Glutamatergic neuron (in vitro differentiated cells): ENCODE measurements at places on chromosomes 12 and 14. TPM values are rescaled to one million over a fixed set of nuclear protein-coding genes. Genes with fewer than 3 reads are reported as not detected.

Gene PCBP2
- total RNA-seq = 1,170 TPM

Gene AKAP5
- total RNA-seq = 0.15 TPM

Gene HOXC11
- not detected for total RNA-seq

Gene CKB
- total RNA-seq = 2,561 TPM

Gene ADAM21
- total RNA-seq = not detected

Gene CLEC4D
- total RNA-seq = not detected

Gene AMN
- total RNA-seq = 0.34 TPM

Gene FAIM2
- 3.5 TPM for total RNA-seq

Gene M6PR
- 98.8 TPM for total RNA-seq

DNA sequence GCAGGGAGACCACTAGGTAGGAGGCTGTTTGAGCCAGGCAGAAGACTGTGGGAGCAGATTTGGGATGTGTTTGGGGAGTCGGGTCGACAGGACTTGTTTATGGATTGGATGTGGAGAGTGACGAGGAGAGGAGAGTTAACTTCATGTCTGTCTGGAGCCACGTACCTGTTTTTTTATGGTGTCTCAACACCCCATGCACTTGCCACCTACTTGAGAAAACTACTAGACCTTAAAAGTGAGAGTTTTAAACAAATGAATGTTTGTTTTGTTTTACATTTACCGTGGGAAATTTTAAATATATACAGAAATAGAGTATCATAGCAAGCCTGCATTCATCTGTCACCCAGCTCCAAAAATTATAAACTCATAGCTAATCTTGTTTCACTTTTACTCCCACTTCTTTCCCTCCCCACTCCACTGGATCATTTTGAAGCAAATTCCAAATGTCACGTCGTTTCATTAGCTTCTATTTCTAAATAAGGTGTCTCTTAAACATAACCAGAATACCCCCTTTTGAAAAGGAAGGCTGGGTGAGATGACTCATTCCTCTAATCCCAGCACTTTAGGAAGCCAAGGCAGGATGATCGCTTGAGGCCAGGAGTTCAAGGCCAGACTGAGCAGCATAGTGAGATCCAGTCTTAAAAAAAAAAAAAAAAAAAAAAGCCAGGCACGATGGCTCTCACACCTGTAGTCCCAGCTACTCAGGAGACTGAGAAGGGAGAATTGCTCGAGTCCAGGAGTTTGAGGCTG is 136.2 kb downstream of the ANO6 start:
- H3K27ac ChIP-seq = no peak overlapping the region
- no peak overlapping the region for H3K4me3 ChIP-seq
- no peaks in the 10 kb centered on the region for H3K27me3 ChIP-seq
- H3K36me3 ChIP-seq = peaks cover 11% of the 10 kb centered on the region
- no peak for DNase-seq
- H3K4me1 ChIP-seq = peaks cover 22% of the 10 kb centered on the region

- H3K4me1 ChIP-seq = no peaks in the 10 kb centered on the region
- no peaks in the 10 kb centered on the region for H3K27me3 ChIP-seq
- DNase-seq = no peak
- H3K36me3 ChIP-seq = no peaks in the 10 kb centered on the region
- no peak overlapping the region for H3K4me3 ChIP-seq
These were observed 26.1 kb upstream of the GZMB start for GRCh38 chr14:24659916-24660570.

DNA sequence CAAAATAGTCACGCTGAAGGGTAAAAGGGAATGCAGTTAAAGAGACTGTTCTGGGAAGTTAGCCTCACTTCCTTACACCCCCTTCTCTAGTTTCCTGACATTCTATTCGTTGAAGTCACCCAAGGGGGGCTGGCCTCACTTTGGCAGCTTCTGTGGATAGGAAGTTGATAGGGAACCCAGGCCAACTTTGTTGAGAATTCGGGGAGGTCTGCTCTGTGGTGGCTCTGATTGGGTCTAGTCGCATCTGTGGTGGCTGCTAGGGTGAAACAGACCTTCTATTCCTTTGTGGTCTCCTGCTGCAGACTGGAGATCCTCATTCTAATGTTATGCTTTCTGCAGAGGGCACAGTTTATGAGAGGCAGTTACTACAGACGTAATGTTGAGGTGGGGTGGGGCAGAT is 28.8 kb upstream of the GZMB start:
- H3K27me3 ChIP-seq = no peaks in the 10 kb centered on the region
- H3K27ac ChIP-seq = no peak overlapping the region
- H3K4me1 ChIP-seq = no peaks in the 10 kb centered on the region
- DNase-seq = no peak

- no peak for DNase-seq
- H3K27ac ChIP-seq = no peak overlapping the region
- no peaks in the 10 kb centered on the region for H3K36me3 ChIP-seq
- H3K27me3 ChIP-seq = no peaks in the 10 kb centered on the region
These were observed 304.1 kb downstream of the SNAPC1 start for GRCh38 chr14:62066304-62066703.

GRCh38 chr14:106491851-106492250 is 965.5 kb downstream of the TMEM121 start:
- DNase-seq = no peak
- H3K4me3 ChIP-seq = no peak overlapping the region
- H3K36me3 ChIP-seq = no peaks in the 10 kb centered on the region
- H3K27ac ChIP-seq = no peak overlapping the region

- H3K4me1 ChIP-seq = no peaks in the 10 kb centered on the region
- H3K36me3 ChIP-seq = no peaks in the 10 kb centered on the region
- H3K27me3 ChIP-seq = peaks cover 5% of the 10 kb centered on the region
These were observed 267.5 kb downstream of the TMEM121 start for GRCh38 chr14:105793836-105794235.

- peaks cover 16% of the 10 kb centered on the region for H3K4me1 ChIP-seq
- peak; percentile 78 for DNase-seq
- peaks cover 12% of the 10 kb centered on the region for H3K36me3 ChIP-seq
- H3K27ac ChIP-seq = peak within 1 kb of the TSS; percentile 100
These were observed at the start of gene BCL7A for GRCh38 chr12:122021822-122022392. Gene BCL7A (plus strand): TSS chr12:122021884. CDS start chr12:122022092, 208 bp downstream.

GRCh38 chr14:51527073-51527472 is 124.6 kb upstream of the FRMD6 start:
- H3K27ac ChIP-seq = no peak overlapping the region
- H3K4me3 ChIP-seq = no peak overlapping the region
- H3K4me1 ChIP-seq = peaks cover 12% of the 10 kb centered on the region
- H3K36me3 ChIP-seq = no peaks in the 10 kb centered on the region

- H3K4me1 ChIP-seq = peaks cover 5% of the 10 kb centered on the region
- DNase-seq = no peak
- no peak overlapping the region for H3K4me3 ChIP-seq
These were observed 280.3 kb downstream of the BCAT1 start for GRCh38 chr12:24668563-24668962.

DNA sequence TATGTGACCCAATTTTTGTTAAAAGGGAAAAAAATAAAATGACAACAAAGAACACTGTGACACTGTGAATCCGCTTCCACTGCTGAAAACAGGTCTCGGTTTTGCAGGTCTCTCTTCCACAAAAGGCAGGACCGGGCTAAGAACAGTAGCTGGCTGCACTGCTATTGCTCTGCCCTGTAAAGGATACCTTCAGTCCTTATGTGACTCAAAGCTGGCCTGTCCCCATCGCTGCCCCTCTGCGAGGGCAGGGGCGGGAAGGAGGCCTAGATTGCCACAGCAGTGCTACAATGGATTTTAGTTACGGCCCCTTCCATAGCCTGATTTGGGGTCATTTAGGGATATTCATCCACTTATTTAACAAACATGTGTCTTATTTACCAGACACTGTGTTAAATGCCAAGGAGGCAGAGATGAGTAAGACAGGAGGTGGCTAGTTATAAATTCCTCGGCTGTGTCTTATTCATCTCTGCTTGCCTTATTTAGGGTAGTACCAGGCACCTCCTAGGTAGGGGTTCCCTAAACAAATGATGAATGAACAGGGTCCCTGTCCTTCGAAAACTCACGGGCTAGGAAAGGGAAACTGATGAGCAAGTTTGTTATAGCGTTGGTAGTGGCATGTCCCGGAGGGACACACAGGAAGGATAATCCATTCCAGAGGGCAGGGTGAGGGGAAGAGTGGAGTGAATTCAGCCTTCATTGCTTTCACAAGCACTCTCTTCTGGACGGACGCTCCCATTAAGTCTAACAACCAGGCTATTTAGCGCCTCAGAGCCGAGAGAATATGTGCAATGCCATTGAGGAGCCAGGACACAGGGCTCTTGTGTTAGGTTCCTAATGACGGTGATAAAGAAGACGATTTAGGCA is 73.3 kb downstream of the EID3 start:
- no peak for DNase-seq
- peaks cover 2% of the 10 kb centered on the region for H3K27me3 ChIP-seq
- H3K36me3 ChIP-seq = no peaks in the 10 kb centered on the region
- no peaks in the 10 kb centered on the region for H3K4me1 ChIP-seq

DNA sequence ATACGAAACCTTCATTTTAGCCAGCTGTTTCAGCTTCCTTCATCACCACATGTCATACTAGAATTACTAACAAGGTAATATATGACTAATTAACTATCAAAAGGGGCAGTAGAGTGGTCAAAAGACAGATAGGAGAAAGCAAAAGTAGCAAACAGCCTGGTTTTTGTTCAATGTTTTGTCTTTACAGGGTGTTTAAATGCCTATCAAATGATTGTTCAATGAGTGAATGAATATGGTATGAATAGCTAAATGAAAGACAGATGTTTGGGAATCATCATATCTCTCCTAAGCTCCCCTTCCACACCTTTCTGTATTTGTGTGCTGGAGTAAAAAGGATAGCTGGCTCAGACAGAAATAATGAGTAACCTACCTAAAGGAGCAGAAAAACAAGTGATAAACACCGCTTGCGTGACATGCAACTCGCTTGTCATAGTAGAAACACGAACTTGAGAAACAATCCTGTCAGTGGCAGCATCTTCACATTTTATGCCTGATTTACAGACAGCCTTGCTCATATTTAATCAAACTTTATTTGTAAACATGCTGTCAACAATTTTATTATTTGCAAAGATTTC is 34.2 kb downstream of the ABCC9 start:
- no peak for DNase-seq
- H3K4me1 ChIP-seq = peaks cover 2% of the 10 kb centered on the region
- no peaks in the 10 kb centered on the region for H3K27me3 ChIP-seq
- no peaks in the 10 kb centered on the region for H3K36me3 ChIP-seq

GRCh38 chr12:123075646-123076171 is 75.2 kb downstream of the PITPNM2 start:
- no peaks in the 10 kb centered on the region for H3K36me3 ChIP-seq
- peak overlapping the region; percentile 95 for H3K27ac ChIP-seq
- peaks cover 61% of the 10 kb centered on the region for H3K4me1 ChIP-seq

- H3K27ac ChIP-seq = no peak overlapping the region
- no peak overlapping the region for H3K4me3 ChIP-seq
- H3K27me3 ChIP-seq = peaks cover 2% of the 10 kb centered on the region
- no peaks in the 10 kb centered on the region for H3K4me1 ChIP-seq
These were observed 296.2 kb upstream of the PPFIA2 start for GRCh38 chr12:82055391-82055790.

DNA sequence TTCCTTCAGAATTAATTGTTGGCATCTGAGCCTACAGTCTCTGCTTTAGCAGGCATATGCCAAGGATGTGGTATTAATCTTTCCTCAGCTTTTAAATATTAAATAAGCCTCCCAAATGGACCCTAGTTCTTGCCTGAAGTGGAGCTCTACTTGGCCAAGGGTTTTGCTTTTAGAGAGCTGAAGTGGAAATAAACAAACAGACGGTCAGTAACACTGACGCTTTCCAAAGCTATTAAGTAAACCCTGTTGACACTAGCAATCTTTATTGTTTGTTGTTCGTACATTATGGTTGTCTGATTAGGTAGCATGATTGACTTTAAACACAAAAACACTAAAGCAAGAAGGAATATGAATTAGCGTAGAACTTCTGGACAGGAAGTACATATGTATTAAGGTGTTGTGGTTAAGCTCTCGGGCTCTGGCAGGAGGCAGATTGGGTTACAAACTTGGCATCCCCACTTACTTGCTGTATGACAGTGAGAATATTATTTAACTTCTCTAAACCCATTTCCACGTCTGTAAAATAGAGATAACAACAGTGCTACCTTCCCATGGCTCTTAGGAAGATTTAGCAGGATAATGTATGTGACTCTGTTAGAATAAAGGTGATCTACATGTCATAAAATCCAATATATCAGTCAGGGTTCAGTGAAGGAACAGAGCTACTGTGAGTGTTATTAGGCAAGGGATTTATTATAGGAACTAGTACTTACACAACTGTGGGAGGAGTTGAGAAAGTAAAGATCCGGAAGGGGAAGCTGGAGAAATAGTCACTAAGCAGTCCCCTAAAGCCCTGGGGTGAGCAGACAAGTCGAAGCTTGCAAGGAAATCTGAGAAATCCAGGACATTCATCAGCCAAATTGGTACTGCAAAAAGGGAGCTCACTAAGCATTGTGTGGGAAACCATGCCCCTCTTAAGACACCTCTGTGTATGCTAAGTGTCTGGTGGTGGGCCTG is 92.2 kb upstream of the ATF7IP start:
- H3K27ac ChIP-seq = no peak overlapping the region
- peaks cover 10% of the 10 kb centered on the region for H3K36me3 ChIP-seq
- H3K4me1 ChIP-seq = no peaks in the 10 kb centered on the region
- H3K4me3 ChIP-seq = no peak overlapping the region

GRCh38 chr14:54577977-54578376 is 11.0 kb downstream of the SAMD4A start:
- H3K27ac ChIP-seq = no peak overlapping the region
- no peaks in the 10 kb centered on the region for H3K4me1 ChIP-seq
- H3K27me3 ChIP-seq = no peaks in the 10 kb centered on the region
- DNase-seq = no peak

- no peaks in the 10 kb centered on the region for H3K36me3 ChIP-seq
- peaks cover 7% of the 10 kb centered on the region for H3K27me3 ChIP-seq
- no peak overlapping the region for H3K4me3 ChIP-seq
- no peak overlapping the region for H3K27ac ChIP-seq
These were observed 4.7 kb downstream of the ASPG start for GRCh38 chr14:104090071-104090748.

DNA sequence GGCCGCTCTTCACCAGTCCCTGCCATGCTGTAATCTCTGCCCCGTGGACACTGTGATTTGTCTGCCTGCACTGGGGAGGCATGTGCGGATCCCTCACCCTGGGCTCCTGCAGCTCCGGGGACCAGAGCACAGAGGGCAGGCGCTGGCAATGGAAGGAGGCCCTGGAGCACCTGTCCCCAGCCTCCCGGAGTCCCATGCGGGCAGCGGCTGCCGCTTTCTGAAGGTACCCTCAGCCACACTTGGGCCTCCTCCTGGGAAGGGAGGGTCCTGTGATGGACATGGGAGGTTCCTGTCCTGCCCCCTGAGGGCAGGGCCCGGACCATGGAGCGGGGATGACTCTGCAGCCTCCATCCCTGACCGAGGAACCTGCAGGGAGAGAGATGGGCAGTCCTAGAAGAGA is 297.4 kb upstream of the SFSWAP start:
- H3K36me3 ChIP-seq = peaks cover 9% of the 10 kb centered on the region
- peaks cover 6% of the 10 kb centered on the region for H3K27me3 ChIP-seq
- no peak for DNase-seq
- no peak overlapping the region for H3K27ac ChIP-seq
- H3K4me3 ChIP-seq = no peak overlapping the region

GRCh38 chr12:88266806-88267360 is 124.8 kb downstream of the TMTC3 start:
- H3K4me3 ChIP-seq = no peak overlapping the region
- H3K27me3 ChIP-seq = no peaks in the 10 kb centered on the region
- no peak for DNase-seq
- no peaks in the 10 kb centered on the region for H3K36me3 ChIP-seq
- H3K27ac ChIP-seq = no peak overlapping the region

GRCh38 chr12:41920355-41920754 is 224.3 kb downstream of the GXYLT1 start:
- peak overlapping the region; percentile 96 for H3K27ac ChIP-seq
- H3K4me3 ChIP-seq = peak overlapping the region; percentile 34
- H3K36me3 ChIP-seq = no peaks in the 10 kb centered on the region
- DNase-seq = no peak
- H3K4me1 ChIP-seq = peaks cover 34% of the 10 kb centered on the region

- no peak overlapping the region for H3K27ac ChIP-seq
- H3K36me3 ChIP-seq = no peaks in the 10 kb centered on the region
These were observed 615.6 kb downstream of the KCNH5 start for GRCh38 chr14:62429683-62430082.
